ENCODE measurements at places on chromosomes 1 and 21.

- no peak for DNase-seq
Measured at GRCh38 chr1:45914836-45915235, 111.4 kb downstream of the MAST2 start.

- DNase-seq = no peak
Measured at GRCh38 chr1:108615544-108615943, 45.3 kb downstream of the HENMT1 start.

GRCh38 chr21:32386195-32386870 is 6.5 kb downstream of the URB1 start:
- no peak for DNase-seq

DNA sequence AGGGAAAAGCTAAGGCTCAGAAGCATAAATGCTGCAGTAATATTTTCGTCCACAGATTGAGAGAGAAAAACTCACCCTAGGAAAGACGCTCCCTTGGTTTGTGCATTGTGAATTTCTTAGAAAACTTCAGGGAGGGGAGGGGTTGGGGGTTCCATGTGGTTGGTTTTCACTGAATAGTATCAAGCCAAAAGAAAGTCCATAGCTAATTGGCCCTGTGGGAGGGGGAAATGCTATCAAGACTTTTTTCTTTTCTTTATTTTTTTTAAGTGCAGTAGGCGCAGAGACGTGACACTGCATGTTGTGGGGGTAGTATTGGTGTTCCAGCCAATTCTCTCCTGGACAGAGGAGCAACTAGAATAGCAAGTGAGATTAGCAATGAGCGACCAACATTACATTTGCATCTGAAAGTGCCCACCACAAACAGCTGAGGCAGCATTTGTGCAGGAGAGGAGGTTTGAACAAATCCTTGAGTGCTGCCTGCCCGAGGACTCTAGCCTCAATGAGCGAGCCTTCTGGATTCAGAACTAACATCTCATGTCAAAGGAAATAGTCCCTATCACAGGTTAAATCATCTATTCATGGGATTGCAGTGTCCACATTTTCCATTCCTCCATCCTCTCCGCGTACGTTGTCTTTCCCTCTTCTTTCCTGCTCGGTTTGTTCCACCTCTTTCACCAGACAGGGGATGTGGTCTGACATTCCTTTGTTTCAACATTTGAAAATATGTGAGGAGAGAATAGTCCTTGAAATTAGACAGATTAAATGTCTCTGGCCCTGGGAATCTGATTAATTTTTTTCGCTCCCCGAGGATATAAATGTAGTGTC is 118.0 kb upstream of the MARK1 start:
- DNase-seq = no peak

DNA sequence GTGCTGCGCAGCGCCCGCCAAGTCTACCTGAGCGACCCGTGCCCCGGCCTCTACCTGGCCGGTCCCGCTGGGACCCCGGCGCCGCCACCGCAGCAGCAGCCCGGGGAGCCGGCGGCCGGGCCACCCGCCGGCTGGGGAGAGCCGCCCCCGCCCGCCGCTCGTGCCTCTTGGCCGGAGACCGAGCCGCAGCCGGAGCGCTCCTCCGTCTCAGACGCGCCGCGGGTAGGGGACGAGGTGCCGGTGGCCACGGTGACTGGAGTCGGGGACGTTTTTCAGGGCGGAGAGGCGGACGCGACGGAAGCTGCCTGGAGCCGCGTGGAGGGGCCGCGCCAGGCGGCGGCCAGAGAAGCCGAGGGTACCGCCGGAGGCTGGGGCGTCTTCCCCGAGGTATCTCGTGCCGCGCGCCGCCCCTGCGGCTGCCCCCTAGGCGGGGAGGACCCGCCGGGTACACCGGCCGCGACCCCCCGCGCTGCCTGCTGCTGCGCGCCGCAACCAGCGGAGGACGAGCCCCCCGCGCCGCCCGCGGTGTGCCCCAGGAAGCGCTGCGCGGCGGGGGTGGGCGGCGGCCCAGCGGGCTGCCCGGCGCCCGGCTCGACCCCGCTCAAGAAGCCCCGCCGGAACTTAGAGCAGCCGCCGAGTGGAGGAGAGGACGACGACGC is 646 bp downstream of the IER5 start:
- no peak for DNase-seq

DNA sequence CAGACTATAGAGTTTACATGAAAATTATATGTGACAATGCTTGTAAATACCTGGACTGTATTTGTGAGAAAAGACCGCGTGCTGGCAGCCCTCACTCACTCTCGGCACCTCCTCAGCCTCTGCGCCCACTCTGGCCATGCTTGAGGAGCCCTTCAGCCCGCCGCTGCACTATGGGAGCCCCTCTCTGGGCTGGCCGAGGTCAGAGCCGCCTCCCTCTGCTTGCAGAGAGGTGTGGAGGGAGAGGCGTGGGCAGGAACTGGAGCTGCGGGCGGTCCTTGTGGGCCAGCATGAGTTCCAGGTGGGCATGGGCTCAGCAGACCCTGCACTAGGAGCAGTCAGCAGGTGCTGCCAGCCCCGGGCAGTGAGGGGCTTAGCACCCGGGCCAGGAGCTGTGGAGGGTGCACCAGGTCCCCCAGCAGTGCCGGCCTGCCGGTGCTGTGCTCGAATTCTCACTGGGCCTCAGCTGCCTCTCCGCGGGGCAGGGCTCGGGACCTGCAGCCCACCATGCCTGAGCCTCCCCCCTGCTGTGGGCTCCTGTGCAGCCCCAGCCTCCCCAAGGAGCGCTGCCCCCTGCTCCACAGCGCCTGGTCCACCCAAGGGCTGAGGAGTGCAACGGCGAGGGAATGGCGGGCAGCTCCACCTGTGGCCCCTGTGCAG is 482.5 kb downstream of the AGBL4 start:
- DNase-seq = no peak

DNA sequence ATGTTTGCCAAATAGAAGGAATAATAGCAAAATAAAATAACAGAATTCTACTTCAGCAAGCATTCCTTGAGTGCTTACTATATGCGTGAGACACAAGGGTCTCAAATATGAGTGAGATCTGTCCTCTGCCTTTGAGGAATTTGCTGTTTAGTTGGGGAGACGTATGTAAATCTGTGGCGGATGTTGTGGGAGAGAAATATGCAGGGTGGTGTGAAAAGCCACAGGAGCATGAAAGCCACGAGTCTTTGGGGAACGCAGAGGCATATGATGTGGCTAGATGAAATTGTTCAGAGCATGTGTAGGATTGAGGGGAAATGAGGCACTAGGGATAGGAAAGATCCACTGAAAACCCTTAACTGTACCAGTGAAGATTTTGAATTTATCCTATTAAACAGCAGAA is 244.4 kb downstream of the PBX1 start:
- DNase-seq = no peak

GRCh38 chr1:156451505-156452160 is 48.9 kb downstream of the MEF2D start:
- no peak for DNase-seq

- peak; percentile 95 for DNase-seq
Measured at GRCh38 chr1:230066466-230067404, at the start of gene GALNT2. GALNT2 (plus strand) TSS chr1:230067238; CDS start chr1:230067281, 43 bp downstream.

GRCh38 chr1:235826102-235826854 is 40.4 kb downstream of the LYST start:
- no peak for DNase-seq

DNA sequence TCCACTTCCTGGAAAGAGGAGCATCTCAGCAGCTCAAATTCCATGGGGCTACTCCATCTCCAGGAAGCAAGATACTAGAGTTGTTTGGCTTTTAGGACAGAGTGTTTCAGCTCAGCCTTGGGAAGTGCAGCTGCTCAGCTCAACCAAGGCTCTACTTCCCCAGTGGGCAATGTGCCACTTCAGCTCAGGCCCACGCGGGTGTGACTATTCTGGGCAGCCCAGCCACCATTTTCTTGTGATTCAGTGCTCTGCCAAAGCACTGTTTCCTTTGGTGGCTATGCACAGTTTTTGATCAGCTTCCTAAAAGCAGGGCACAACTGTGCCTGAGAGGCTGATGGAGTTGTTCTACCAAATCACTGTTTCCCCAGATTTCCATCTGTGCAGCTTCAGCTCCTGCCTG is 1104.9 kb upstream of the TMPRSS15 start:
- no peak for DNase-seq

- no peak for DNase-seq
Measured at GRCh38 chr1:41698916-41699860, 214.7 kb upstream of the EDN2 start.

GRCh38 chr1:54826226-54826816 is 25.2 kb upstream of the TTC22 start:
- no peak for DNase-seq

DNA sequence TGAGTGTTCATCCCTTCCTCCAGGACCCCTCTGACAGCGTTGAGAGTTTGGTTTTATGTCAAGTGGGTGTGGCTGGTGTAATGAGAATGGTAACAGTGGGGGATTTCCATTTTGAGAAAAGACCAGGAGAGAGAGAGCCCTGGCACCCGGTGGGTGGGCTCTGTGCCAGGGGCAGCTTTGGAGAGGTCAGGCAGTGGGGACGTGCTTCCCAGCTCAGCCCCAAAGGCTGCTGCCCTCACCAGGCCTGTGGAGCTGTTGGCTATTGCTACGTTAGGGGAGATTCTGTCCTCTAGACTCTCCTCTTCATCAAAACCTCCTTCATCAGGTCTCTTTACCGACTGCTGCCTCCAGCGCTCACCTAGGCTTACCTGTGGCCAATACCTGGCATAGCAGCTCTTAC is 176.3 kb downstream of the PTPRU start:
- DNase-seq = no peak

- DNase-seq = no peak
Measured at GRCh38 chr1:11417162-11417561, 61.8 kb upstream of the DISP3 start.

GRCh38 chr1:115593365-115594259 is 48.2 kb upstream of the VANGL1 start:
- no peak for DNase-seq
